ENCODE measurements at places on chromosomes 3 and 15. TPM values are rescaled to one million over a fixed set of nuclear protein-coding genes. Genes with fewer than 3 reads are reported as not detected.
A peak's percentile ranks its signal among the peaks of the same experiment; 100 is the strongest.

APOD gene
- 0.97 TPM for total RNA-seq

OR5K4 gene
- total RNA-seq, result not detected

BNC1 gene
- total RNA-seq, result 8.7 TPM

FAM3D gene
- not detected for total RNA-seq

DNA sequence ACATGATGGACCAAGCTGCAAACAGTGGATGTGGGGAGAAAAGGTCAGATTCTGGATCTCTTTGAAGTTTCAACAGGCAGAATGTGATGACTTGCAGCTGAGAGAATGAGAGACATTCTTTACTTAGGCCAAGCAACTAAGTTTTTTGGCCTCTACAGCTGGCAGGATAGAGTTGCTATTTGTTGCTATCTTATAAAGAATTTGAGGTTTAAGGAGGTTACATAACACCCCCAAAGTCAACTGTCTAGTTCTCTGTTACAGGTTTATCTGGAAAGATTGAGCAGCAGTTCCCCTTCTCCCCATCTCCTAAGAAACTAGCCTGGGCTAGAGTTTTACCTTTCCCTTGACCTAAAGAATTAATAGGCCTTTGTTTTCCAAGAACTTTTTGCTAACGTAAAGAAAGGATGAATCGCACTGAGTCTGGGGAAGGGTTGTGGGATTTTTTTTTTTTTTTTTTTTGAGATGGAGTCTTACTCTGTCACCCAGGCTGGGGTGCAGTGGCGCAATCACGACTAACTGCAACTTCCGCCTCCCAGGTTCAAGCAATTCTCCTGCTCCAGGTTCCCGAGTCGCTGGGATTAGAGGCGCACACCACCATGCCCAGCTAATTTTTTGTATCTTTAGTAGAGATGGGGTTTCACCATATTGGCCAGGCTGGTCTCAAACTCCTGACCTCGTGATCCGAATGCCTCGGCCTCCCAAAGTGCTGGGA, 26.6 kb upstream of the SLMAP start:
- peak; percentile 40 for DNase-seq

DNA sequence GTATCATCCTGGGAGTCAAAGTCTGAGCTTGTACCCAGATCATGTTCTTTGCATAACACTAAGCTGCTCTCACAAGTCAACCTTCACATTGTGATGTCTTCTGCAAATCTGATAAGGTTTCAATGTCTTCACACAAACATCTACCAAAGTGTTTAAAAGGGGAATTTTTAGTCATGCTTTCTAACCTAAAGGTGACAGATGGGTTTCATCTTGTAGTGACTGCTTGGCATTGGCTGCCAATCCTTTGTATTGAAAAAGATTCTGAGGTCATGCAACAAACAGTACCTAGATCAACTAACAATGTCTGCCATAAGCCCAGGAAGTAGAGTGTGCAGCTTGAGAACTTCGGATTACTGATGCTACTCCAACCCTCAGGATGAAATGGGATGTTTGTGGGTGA, 43.6 kb upstream of the DIPK2A start:
- no peak for DNase-seq

DNA sequence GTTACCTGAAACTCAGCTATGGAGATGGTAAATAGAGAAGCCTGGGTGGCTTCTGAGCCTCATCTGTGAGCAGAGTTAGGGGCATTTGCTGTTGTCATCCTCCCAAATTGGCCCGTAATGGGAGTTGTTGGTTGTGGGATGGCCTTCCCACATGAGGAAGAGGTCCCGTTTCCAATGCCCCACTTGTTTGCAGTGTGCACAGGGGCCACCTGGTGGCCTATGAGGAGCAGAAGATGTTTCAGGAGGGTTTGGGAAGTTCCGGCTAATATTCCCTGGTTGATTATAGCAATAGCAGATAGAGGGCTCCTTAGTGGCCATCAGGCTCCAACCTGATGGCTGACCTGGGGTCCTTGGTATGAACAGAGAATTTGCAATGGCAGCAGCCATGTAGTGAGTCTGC, 1546.5 kb downstream of the OTOL1 start:
- DNase-seq, result peak; percentile 31

- DNase-seq, result no peak
These were observed 150.7 kb downstream of the OPA1 start for GRCh38 chr3:193743702-193744047.

DNA sequence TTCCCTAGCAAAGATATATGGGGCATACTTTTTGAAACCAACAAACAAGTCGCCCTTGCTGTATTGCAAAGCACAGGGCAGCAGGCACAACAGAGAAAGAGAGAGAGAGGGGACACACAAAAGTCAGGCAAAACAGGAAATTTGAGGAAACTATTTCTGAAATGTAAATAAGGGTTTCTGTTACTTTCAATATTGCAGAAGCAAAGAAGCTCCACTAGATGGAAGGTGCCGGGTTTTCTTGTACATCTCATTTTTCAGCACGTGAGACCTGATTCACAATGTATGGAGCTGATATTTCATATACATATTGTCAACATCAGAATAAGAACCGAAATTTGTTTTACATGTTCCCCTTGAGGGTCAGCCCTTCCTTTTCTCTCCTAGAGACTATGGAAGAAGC, 127.4 kb downstream of the FOXP1 start:
- no peak for DNase-seq

DNA sequence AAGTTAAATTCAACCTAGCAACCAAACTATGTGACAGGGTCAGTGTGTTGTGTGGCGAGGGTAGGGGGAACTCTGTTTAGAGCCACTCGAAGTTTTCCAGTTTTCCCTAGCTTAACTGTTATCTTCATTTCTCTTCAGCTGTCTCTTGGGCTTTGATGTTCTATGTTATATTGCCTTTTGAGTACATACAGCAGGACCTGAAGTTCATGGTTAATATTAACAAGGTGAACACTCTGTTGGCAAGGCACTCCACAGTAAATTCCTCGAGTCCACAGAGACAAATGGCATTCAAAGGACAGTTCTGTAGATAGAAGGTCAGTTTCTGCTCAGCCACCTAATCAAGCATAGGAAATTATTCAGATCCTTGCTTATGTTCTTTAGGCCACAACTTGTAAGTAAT, 147.9 kb upstream of the DPH6 start:
- no peak for DNase-seq

DNA sequence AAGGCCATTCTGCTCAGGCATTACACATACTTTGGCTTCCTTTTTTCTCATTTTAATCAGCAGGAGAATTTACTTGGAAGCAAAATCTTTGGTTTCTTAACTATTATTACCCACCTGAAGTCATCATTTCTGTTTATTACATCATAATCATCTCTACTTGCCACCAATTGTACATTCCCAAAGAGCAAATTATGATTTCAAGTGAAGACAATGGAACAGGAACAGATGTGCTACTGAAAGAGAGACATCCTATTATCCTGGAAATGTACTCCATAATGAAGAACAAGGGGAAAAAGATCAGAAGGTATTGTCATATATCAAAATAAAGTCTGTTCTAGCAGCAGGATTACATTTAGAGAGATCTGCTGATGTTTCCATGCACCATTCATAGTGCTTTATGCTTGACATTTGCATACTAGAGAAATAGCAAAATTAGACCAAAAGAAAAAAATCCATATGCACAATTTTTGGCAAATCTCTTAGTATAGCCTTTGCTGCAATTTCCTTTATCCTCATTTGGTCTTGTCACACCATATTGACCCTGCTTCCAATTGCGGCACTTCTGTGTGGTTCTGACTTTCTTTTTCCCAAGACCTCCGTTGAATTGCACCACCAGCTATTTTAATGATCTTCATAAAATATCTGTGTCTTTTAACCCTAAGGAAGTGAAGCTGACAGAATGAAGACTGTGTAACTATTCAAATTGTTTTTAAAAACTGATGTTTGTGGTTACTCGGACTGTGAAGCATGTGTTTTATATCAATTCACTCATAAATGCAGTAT, 683.8 kb downstream of the ZNF385D start:
- no peak for DNase-seq

- peak; percentile 10 for DNase-seq
These were observed 24.0 kb upstream of the HGD start for GRCh38 chr3:120705884-120706582.

DNA sequence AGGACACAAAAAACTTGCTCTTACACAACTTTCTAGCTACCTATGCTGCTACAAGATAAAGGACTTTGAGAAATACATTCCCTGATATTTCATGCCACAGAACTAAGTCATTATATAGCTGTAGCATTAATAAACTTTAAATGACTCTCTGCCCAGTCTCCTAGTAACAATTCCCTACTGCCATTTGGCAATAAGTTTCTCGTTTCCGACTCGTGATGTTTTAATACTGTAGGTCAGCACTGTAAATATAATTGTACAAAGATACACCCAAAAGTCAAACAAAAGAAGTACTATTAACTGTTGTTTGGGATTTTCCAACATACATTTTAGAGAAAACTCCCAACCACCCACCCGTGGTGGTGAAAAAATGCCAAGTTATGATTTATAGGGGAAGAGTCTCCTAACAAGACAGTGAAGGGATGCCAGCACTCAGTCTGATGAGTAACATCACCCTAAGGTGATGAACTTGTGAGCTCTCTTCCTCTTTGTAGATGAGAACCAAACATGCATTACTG, 132.2 kb downstream of the DUT start:
- no peak for DNase-seq

All from GM23248 (cell line).